ENCODE measurements at places on chromosomes 3 and 15.

DNA sequence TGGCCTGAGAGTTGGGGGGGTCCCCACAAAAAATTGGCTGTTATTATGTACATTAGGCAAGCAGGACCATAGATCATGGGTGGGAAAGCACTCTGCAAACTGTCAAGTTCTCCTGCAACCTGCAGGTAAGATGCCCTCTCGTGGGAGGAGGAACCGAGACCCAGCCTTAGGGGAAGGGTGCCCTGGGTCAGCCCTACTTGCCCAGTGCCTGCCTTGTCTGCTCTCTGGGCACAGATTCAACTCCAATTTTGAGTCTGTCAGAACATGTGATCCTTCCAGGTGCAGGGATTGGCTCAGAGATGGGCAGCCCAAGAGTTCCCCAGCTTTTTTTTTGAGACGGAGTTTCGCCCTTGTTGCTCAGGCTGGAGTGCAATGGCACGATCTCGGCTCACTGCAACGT is 99.2 kb downstream of the PLXNA1 start:
- no peak for DNase-seq

- DNase-seq = no peak
Measured at GRCh38 chr3:18403061-18403460, 22.1 kb downstream of the SATB1 start.

DNA sequence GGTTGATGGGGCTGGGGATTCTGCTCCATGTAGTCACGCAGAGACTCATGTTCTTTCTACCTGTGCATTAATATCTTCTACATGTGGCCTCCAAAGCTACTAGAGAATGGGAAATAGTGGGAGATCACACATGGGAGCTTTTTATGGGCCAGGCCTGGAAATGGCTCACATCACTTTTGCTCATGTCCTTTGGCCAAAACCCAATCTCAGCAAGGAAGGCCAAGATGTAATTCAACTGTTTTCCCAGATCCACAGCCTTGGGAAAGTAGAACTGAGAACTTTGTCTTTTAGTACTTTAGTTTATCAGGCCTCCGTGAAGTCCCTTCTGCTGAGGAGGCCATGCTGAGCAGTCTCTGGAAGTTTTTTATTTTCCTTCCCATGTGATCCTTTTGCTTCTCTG is 73.2 kb upstream of the SLC4A7 start:
- no peak for DNase-seq

DNA sequence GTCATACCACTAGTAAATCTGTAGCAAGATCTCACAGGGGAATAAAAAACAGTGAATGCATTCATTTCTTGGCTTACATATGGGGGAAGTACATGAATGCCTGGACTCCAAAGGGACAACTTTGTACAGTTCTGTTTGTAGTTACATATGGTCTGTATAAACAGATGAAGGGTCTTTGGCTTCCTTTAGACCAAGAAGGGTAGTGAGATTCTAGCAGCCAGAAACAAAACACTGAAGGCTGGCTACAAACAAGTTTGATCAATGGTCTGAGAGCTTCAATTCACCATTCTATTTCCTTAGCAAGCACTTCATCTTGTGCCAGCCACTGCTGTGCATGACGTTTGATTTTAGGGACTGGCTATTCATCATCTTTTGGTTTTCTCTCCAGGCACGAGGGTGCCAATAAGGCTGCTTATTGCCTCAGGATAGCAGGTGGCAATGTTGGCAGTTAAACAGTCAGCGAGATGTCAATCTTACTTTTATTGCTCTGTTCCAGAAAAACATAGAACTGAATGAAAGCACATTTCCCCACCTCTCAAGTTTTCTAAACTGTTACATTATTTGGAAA is 313.7 kb upstream of the COL8A1 start:
- DNase-seq = no peak

DNA sequence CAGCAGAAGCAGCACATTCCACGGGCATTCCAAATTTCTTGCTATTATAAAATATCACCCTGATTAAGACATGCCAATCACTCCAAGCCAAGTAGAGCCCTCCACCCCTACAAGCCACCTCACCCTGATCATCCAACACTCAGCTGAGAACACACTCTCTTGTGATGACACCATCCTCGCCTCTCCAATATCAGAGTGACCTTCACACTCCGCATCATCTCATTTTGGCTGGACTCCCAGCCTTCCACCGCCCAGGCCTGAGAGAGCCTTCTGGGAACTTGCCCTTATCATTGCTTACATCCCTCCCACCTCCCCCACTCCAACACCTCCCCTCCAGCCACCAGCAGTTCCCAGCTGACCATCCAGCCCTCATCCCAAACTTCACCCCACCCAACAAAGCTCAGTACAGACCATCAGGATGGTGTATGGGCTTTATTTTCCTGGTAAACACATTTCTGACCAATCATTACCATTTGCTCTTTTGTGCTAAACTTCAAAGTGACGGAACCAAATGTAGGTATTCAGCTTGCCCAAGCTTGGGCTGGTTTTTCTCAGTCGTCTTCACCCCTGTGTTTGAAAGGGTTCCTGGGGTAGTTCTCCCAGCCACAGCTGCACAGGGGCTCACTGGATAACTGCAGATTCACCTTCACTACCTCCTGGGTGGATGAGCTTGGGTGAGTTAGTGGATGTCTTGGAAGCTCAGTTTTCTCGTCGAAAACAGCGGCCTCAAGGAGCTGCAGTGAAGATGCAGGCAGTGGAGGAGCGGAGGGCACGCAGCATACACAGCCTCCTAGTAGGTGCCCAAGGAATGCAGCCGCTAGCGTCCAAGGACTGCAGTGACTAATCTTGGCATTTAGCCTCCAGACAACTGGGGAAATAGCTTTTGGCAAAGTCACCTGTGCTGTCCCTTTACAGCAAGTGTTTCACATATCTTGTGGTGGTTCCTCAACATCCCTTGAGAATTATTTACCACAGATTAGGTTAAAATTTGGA is 115.1 kb downstream of the LIPC start:
- DNase-seq = no peak

DNA sequence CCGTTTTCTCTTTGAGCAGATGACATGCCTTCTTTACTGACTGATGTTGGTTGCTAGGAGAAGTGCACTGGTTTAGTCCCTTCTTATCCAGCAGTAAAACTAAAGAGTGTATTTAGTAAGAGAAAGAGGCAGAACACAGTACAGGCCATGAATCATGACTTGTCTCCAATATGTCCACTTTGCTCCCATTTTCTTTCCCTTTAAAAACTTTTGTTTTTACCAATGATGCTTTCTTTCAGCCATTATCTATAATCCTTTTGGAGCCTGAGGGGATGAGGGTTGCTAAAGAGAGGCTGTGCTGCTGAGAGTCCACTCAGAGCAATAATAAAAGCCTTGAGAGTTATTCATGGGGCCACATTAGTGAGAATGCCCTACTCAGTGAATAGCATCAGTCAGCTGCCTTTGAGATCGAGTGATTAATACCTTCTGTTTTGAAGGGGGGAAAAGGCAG is 12.2 kb downstream of the ROBO2 start:
- DNase-seq = no peak

- no peak for DNase-seq
Measured at GRCh38 chr15:74179101-74179841, 5.8 kb downstream of the ISLR start.
